ENCODE measurements at places on chromosomes 7 and 10.

DNA sequence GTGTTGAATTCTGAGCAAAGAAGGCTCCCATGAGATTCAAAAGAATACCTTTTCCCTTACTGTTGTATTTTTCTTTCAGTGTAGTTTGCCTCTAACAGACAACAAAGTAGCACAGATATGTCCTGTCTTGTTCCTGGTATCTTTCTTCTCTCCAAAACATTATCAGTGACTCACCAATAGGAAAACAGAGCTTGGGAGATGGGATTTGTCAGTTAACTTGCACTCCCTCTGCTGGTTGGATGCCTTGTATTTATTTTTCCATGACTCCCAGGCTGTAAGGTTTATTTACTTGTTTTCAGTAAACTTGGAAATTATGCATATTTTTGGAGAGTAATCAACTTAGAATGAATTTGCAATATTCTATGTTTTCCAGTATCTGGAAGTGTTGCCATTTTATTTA lies 129.7 kb downstream of the SAMD9 start:
- no peak for DNase-seq

DNA sequence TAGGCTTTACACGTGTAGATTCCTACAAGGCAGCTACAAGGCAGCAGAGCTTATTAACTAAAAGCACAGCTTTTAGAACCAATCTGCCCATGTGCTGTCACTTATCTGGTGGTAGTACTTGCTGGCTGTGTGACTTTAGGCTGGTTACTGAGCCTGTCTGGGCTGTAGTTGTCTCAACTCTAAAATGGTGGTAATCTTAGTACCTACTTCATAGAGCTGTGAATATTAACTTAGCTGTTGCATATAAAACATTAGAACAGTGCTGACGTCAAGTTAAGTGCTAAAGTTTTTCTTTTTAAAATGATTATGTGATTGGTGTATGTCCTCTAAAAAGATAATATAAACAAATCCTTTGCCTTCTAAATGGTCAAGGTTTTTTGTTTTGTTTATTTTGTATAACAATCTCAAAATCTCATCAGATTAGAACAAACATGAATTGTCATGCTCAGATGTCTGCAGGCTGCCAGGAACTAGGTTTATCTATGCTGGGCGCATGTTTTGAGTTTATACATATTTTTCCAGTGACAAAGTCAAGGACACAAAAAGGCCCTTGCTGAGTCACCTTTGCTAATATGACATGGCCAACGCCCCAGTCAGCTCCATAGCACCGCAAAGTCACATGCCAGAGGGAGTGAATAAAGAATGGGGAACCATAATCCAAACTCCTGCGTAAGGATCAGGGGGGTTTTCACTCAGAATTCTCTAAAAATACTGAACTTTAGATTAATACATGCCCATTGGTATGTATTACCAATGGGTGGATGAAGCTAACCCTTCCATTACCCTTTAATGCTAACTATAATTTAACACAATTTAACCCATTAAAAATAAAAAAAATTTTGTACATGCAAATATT lies 39.8 kb upstream of the ARL4A start:
- DNase-seq, result no peak

DNA sequence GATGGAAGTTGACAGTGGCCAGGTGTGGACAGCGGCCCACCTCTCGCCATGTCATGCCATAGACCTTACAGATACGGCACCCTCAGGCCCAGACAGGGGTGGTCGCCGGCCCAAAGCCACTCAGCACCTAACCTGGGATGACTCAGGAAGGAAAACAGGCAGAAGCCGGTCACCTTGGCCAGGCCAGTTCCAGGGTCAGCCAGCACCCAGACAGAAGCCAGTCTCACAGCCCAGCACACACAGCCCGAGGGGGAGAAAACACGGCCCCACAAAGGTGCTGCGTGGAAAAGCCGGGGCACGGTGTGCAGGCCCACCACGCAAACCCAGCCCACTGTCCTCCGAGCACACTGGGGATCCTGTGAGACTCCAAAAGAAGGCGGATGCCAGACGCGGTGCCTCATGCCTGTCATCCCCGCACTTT lies 95.2 kb upstream of the DNAAF5 start:
- DNase-seq, result no peak

DNA sequence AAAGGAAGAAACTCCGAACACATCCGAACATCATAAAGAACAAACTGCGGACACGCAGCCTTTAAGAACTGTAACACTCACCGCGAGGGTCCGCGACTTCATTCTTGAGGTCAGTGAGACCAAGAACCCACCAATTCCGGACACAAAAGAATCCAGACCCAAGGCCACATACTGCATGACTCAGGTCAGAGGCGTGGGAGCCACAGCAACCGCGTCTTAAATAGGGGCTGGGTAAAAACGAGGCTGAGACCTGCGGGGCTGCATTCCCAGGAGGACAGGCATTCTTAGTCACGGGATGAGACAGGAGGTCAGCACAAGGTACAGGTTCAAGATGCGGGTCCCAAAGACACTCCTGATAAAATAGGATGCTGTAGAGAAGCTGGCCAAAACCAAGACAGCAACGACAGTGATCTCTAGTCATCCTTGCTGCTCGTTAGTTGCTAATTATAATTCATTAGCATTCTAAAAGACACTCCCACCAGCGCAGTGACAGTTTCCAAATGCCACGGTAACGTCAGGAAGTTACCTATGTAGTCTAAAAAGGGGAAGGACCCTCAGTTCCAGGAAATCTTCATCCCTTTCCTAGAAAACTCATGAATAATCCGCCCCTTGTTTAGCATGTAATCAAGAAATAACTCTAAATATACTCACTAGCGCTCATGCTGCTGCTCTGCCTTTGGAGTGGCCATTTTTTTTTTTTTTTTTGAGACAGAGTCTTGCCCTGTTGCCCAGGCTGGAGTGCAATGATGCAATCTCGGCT lies 19.3 kb downstream of the AP5Z1 start:
- no peak for DNase-seq

- DNase-seq, result no peak
Measured at GRCh38 chr10:124621637-124622036, 122.5 kb downstream of the FAM53B start.

DNA sequence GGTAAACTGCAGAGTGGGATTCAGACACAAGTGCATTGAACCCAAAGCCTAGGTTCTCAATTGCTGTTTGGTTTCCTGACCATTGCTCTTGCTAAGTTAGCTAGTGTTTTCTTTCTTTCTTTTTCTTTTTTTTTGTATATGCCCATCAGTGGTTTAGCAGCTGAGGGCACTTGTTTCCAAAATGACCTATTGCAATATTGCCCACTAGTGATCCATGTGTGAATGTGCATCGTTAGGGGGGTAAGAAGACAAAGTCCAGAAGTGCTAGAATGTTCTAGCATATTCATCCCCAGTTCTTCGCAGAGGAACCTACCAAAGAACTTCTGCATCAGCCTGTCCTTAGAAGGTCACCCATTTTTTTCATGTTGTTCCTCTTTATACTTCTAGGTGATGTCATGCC lies 252.8 kb upstream of the GPR26 start:
- no peak for DNase-seq

GRCh38 chr7:152505606-152506005 lies 69.8 kb upstream of the KMT2C start:
- DNase-seq, result no peak

DNA sequence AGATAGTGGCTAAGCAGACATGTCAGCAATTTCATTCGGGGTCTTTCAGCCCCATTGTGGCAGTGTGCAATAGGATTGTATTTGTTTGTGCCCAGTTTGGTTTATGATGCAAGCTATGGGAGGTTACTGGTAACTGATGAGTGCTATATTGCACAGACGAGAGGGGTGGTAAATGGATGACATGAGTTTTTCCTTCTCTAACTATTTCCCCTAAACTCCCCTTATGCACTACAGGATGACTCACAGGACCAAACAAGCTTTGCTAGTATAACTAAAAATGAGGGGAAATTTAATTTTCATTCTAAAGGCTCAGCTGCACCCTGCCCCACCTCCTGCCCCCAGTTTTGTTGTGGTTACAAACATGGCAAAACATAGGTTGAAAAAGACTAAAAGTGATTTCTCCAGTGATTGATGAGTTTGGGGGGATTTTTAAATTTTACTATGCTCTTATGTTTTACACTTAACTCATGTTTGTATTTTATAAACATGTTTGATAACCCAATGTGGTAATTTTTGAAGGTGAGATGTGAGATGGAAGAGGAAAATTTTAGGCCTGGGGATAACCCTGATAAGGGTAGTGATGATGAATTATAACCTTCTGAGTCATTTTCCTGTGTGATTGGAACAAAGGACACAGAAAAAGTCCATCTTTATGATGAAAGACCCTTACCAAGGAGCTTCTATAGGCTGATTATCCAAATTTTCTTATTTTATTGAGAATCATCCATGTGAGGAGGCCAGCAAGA lies 60.8 kb upstream of the NAMPT start:
- peak; percentile 62 for DNase-seq

DNA sequence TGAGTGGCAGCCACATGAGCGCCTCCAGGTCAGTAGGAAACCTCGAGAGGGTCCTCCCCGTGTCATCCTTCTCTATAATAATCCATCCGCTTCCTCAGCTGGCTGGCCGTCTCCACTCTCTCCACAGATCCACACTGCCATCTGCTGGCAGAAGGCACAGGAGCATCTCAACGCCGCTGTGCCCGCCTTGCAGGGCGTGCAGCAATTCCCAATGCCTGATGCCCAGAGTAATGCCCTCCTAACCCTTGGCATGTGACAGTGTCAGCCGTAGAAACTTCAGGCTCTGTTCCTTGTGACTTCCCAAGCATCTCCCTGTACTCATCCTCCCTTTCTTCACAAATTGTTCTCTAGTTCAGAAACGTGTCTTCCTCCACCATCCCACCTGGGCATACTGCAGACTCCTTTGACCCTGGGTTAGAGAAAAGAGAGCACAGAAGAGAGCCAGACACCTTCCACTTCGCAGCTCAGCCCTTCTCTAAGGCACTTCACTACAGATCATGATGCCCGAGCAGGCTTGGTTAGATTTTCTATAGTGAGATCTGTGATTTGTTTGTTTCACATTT lies 70.8 kb downstream of the XPNPEP1 start:
- DNase-seq, result peak; percentile 88

DNA sequence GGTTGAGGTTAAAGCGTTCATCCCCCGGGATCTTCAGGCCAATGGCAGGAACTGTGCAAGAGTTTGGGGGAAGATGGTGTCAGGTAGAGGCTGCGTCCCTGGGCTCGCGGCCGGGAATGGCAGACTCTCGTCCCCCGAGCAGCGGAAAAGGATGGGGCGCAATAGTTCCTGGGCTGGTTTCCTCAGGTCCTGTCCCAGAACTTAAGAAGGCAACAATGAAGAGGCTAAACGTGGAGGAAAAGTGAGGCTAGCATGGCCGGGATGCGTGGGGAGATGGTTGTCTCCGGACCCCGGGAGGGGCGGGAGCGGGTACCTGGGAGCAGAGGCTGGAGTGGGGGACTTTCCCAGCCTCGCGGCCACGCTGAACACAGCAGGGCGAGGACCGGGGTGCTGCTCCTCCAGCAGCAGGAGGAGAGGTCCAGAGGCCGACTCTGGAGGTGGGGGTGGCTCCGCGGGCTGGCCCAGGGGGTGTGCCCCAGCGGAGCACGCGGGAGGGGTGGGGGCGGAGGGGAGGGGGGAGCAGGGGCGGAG lies 882 bp downstream of the IRF5 start:
- DNase-seq, result no peak

DNA sequence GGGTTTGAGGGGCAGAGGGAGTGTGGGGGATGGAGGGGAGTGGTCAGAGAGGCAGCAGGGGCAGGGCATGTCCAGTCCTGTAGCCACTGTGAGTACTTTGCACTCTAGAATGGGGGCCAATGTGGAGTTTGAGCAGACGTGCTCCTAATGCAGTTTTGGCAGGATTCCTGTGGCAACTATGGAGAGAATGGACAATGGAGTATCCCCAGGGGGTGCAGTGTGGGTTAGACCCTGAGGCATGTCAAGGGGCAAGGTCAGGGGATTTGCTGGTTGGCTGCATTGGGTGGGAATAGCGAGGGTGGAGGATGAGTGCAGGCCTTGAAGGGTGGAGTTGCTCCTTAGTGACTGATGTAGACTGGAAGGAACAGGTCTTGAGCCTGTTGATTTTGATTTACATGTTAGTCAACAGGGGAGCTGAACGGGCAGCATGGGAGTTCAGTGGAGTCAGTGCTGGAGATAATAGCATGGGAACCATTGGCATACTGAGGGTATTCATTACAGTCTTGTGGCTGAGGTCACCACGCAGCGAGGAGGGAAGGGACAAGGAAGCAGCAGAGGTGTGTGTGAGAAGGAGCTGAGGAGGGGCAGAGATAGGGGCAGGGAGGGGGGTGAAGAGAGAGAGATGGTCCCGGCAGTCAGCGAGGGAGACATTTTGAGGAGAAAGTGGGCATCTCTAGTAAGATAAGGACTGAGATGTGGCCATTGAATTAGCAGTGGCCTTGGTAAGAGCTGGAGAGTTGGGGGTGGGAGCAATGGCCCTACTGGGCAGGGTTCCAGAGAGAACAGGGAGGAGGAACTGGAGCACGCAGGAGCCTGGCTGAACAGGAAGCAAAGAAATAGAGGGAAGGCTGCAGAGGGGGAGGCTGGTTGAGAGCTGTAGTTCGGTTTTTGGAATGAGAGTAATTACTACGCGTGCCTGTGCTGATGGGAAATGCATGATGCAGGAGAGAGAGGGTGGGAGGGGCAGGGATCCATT lies 112.7 kb downstream of the CCNY start:
- no peak for DNase-seq

DNA sequence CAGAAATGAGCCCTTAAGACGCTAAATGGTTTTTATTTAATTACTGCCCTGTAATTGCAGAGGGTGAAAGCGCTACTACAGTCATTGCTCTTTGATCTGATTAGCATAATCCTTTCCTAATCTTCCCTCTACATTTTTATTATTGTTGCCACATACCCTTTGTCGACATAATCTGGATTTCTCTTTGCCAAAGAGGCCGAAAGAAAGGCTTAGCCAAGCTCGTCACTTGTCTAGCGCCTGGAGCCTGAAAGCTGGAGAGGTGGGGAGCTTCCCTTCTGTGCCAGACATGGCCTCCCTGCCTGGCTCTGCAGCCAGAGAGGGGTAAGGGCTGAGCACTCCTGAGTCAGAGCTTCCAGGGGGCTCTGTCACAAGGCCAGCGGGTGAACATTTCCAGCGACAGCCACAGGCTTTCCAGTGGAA lies 145.9 kb downstream of the PRKAG2 start:
- DNase-seq, result no peak

- DNase-seq, result no peak
Measured at GRCh38 chr10:93722550-93722949, 20.2 kb upstream of the FRA10AC1 start.

GRCh38 chr7:88545663-88546062 lies 213.8 kb upstream of the ZNF804B start:
- no peak for DNase-seq

DNA sequence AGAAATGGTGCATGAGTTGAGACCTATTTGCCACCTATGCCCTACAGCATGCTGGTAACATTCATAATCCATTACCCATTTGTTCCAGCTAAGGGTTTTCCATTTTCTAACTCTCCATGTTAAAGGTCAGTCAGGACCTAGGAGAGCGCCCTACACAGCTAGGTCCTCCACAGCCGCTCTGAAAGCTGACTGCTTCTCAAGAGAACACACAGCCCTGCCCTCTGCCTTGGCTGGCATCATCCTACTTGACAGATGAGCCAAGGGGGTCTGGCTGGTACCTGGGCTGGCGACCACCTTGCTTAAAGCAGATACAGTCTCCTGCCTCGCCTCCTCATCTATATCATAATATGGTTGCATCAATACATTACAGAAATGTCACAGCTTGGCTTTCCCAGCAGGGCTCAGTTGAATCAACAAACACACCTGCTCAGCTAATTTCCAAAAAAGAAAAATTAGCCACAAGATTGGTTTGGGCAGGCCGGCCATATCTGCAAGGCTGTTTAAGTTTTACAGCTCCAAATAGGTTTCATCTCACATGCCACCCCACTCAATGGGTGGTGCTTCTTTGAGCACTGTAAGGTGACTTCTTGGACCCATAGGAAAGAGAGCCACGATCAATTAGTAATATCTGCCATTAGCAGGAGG lies 17.3 kb downstream of the TLL2 start:
- DNase-seq, result no peak

All from stimulated activated CD8-positive, alpha-beta memory T cell treated with anti-CD3 and anti-CD28 coated beads, Interleukin-4, amount 100 ng/mL, for 48 hours (primary cell).